ENCODE measurements at places on chromosomes 7 and 10. TPM values are rescaled to one million over a fixed set of nuclear protein-coding genes. Genes with fewer than 3 reads are reported as not detected.

DNA sequence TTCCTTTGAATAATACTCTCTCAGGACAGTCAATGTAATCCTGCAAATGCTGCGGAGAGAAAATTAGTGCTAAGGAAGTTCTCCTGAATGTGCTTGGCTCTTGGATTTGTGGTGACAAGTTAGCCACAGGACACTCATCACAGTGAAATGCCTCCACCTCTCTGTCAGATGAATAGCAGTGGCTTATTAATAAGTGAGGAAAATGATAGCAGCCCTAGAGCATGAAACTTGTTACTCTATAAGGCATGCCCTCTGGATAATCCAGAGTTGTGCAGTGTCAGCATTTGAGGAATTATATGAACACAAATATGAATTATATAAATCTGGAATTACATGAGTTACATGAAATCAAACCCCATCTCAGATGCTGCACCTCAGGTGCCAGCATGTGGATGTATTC is 23.5 kb upstream of the TBX20 start:
- no peak for DNase-seq

DNA sequence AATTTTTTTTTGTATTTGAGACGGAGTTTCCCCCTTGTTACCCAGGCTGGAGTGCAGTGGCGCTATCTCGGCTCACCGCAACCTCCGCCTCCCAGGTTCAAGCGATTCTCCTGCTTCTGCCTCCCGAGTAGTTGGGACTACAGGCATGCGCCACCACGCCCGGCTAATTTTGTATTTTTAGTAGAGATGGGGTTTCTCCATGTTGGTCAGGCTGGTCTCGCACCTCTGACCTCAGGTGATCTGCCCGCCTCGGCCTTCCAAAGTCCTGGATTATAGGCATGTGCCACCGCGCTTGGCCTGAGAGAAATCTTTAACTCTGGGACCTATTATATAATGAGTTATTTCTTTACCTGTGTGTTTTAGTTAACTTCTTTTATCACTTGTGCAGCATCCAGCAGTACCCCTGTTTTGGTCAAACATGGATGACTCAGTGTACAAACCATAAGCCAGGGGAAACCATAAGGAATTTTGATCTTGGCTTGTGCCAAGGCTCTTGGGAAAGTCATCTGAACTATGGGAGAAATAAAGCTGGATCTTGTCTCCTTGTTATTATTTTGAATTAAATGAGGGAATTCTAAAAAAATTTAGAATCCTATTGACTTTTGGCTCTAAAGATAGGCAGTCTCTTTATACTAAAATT is 23.6 kb upstream of the ZRANB1 start:
- no peak for DNase-seq

- DNase-seq: no peak
Observed at GRCh38 chr7:101457001-101457750, 94.5 kb downstream of the COL26A1 start.

DNA sequence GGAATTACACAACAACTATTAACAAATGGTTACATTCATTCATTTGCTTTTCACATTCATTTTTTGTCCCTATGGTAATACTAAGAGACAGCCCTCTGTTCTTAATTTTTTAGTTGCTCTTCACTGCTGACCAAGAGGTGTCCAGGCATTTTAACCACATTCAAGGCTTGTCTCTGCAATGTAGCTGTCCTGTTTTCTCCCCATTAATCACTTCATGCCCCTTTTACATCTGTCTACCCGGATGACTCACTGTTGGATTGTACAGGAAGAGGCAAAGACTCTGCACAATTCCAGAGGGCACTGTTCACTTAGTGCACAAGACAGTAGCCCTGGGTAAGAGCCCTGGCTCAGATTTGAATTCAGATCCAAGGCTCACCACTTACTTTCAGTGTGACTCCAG is 168.5 kb downstream of the NOC3L start:
- no peak for DNase-seq

- no peak for DNase-seq
Observed at GRCh38 chr10:78634389-78634815, 434.4 kb upstream of the ZMIZ1 start.

DNA sequence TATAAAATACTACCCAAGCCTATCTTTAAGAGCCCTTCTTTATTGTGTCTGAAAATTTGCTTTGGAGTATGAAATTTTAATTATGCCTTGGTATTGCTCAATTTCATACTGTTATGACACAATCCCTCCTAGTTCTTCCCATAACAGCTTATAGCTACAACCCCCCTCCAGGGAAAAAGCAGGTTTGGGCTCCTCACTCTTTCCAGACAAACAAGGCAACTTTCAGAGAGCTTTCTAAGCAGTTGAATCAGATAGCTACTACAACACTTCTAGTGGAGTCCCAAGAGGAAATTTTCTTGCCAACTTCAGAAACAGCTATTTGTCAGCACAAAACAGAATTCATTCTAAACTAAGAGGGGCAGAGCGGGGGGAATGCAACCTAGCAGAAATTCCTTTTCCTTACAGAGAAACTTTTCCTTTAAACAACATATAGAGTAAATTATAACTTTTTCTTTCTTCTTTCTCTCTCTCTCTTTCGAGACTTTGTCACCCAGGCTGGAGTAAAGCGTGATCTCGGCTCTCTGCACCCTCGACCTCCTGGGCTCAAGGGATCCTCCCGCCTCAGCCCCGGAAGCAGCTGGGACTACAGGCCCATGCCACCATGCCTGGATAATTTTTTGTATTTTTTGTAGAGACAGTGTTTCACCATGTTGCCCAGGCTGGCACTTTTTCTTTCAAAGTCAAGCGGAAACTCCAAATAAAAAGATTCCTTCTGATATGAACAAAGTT is 26.0 kb upstream of the JMJD1C start:
- peak; percentile 40 for DNase-seq

DNA sequence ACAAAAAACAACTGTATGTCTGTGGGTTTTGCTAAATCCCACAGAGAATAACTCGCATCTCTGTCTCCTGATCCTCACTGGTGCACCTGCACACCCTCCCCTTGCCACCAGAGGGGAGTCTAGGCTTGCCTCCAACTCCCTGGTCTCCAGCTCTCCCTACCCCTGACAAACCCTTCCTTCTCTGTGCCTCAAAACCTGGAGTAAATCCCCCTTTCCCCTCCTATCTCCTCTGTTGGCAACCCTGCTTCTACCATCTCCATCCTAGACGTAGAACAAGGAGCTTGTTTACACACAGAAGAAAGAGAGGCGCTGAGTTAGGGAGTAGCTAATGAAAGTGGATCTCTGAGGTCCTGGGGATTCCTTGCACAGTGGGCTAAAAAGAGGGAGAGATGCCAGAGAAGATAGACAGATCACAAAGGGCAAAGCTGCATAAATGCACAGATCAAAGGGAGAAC is 6.0 kb downstream of the MBLAC1 start:
- DNase-seq: peak; percentile 55

- DNase-seq: no peak
Observed at GRCh38 chr7:100080907-100081534, 502 bp downstream of the ZNF3 start.

DNA sequence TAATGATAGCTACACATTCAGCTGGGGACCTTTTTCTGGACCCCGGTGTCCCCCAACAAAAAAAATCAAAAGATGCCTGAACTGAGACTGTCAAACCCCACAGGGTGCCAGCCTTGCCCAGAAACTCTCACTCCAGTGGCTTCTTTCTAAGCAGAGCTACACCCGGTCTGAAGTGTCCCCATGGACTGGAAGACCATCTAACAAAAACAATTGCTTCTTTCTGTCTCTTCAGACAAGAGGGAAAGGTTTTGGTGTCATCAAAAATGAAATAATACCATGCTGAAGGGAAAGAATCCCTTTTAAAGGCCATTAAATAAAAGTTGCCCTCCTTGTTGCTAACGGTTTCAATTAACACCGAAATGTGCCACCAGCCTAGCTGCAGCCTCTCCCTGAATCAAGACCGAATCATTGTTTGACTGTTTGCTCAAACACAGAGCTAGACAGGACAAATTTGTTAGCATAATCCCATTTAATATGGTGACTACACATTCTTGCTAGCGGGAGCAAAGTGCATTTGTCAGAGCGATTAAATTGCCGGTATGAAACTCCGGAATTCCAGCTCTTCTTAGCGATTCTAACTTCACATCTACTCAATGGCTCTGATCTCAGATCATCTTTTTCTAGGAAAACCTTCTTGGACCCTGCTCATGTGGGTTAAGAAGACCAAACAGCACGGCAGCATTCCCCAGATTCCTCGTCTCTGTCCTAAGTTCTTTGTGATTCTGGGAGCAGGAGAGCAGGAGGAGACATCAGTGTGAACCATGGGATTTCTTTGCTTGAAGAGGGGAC is 397.5 kb upstream of the PRKCQ start:
- DNase-seq: no peak

GRCh38 chr7:139580435-139580834 is 57.0 kb downstream of the CLEC2L start:
- DNase-seq: no peak

DNA sequence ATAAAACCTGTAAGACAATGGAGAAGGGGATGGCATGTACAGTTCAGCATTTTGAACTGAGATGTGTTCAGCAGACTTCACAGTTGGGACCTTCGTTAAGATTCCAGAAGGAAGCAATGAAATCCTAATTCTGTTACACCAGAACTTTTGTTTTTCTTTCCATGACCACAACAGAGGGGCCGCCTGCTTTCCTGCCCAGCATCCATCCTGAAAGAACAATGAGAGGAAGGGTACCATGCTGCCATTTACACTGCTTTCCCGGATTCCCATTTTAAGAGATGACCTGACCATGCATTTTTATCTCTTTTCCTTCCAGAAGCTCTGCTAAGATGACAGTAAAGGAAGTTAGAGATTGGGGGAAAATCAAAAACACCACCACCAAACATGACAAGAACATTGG is 92.7 kb downstream of the PIP4K2A start:
- no peak for DNase-seq

GRCh38 chr7:70214071-70214470 is 615.8 kb downstream of the AUTS2 start:
- no peak for DNase-seq

DNA sequence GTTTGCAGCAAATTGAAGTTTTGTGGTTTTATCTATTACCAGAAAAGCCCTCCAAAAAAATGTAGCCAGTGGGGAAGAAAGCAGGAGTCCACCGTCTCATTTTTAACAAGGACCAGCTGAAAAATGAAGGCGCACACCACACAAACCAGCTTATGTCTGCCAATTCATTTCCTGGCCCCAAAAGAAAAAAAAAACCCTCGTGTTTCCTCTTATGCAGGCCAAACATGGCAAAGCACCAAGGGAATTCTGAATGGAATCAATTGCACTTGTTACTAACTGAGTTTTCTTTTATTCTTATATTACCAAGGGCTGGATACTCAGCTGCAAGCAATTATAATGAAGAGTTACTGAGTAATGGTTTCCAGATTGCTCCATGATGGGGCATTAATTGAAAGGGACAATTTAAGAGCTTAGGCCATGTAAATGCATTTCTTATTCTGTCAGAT is 428.3 kb upstream of the NPVF start:
- DNase-seq: no peak

- DNase-seq: no peak
Observed at GRCh38 chr10:70328018-70328417, 44.2 kb upstream of the NPFFR1 start.

DNA sequence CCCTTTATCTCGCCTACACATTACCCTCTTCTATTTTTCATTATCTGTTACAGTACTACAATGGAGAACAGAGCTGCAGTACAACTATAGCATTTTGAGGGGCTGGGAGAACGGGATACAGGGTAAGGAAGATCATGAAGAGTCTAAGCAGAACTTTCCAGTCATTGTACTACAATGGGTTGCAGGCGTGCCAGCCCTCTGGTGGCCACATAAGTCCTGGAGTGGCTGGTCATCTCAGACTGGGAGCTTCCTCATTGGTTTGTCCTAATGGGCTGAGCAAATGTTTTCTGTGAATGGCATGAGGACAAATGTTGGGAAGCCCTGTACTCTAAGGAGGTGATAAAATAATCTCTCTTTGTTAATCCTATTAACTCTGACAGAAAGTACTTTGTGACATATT is 33.0 kb downstream of the TMEM106B start:
- no peak for DNase-seq

DNA sequence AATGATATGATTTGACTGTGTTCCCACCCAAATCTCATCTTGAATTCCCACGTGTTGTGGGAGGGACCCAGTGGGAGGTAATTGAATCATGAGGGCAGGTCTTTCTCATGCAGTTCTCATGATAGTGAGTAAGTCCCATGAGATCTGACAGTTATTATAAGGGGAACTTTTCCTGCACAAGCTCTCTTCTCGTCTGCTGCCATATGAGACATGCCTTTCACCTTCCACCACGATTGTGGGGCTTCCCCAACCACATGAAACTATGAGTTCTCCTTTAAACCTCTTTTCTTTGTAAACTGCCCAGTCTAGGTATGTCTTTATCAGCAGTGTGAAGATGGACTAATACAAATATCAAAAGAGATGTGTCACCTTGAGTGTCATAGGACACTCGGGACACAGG is 502.7 kb upstream of the PODXL start:
- no peak for DNase-seq

GRCh38 chr7:156363751-156364150 is 276.8 kb upstream of the RNF32 start:
- DNase-seq: no peak

DNA sequence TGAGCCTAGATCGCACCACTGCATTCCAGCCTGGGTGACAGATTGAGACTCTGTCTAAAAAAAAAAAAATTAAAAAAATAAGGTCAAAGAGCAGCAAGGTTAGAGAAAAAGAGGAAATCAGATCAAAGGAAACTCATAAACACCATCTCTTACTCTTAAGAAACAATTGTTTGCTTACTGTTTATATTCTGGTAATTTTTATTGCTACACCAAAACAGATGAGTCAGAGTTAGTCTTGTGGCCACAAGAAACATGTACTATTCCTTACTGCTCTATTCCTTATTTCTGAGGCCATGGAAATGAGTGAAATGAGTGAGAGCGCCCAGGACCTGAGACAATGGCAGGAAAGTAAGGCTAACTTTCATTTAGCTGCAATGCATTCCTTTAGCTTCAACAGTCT is 387.3 kb downstream of the HPSE2 start:
- no peak for DNase-seq

- DNase-seq: no peak
Observed at GRCh38 chr7:43385309-43385680, 197.6 kb upstream of the STK17A start.

DNA sequence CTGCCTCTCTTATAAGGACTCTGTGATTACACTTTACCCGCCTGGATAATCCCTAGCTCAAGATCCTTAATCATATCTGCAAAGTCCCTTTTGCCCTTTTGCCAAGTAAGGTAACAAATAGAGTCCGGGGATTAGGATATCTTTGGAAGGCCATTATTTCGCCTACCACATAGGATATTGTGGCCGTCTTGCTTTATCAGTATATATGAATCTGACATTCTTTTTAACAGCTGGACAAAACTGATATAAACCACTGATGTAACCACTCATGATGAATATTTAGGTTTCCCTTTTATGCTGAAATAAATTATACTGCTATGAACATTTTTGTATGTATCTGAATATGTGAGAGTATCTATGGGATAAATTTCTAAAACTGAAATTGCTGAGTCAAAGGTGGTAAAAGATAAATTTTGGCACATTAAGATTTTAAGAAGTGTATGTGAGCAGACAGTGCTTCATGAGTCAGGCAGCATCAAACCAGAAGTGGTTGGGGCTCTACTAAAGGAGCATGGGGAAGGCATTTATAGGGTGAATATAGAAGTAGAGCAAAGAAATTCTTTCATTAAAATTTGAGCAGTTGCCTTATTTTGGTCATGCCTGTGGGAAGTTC is 44.7 kb downstream of the AVL9 start:
- no peak for DNase-seq

Gene PPIF
- total RNA-seq: 139 TPM

Gene PKD2L1
- total RNA-seq: not detected

Gene OR2AE1
- not detected for total RNA-seq

Gene ASB15
- total RNA-seq: 96.2 TPM

Gene CYP26C1
- not detected for total RNA-seq

Gene STK17A
- total RNA-seq: 26.5 TPM

Gene CUZD1
- 0.12 TPM for total RNA-seq

Gene SDHAF3
- total RNA-seq: 20.3 TPM

Data from left ventricle myocardium superior (tissue), 1 donor.